ENCODE measurements at places on chromosomes 7 and 10. TPM values are rescaled to one million over a fixed set of nuclear protein-coding genes. Genes with fewer than 3 reads are reported as not detected.

The NACAD gene
- 0.16 TPM for total RNA-seq

The CALML3 gene
- not detected for total RNA-seq

The ADRA2A gene
- 0.07 TPM for total RNA-seq

The VOPP1 gene
- 90.9 TPM for total RNA-seq

The ZPBP gene
- total RNA-seq = not detected

The PTF1A gene
- not detected for total RNA-seq

The SSC4D gene
- total RNA-seq = 1.3 TPM

The ZC3HAV1 gene
- total RNA-seq = 28.6 TPM

The CLIP2 gene
- 23.4 TPM for total RNA-seq

The OR6V1 gene
- total RNA-seq = not detected

The OPTN gene
- 51.5 TPM for total RNA-seq

The C10orf95 gene
- total RNA-seq = 0.34 TPM

The TAS2R3 gene
- total RNA-seq = not detected

The TMEM184A gene
- 8.7 TPM for total RNA-seq

The PNLIPRP3 gene
- not detected for total RNA-seq

The SMNDC1 gene
- total RNA-seq = 57.2 TPM

The RSPH10B gene
- not detected for total RNA-seq

The AZGP1 gene
- not detected for total RNA-seq

The DPCD gene
- 34.4 TPM for total RNA-seq

The AKR1E2 gene
- 8.1 TPM for total RNA-seq

The SOSTDC1 gene
- total RNA-seq = not detected

The C10orf105 gene
- not detected for total RNA-seq

The TRIM50 gene
- total RNA-seq = not detected

The PLAC9 gene
- total RNA-seq = 0.16 TPM

The PEX1 gene
- total RNA-seq = 5.2 TPM

The COMMD3 gene
- total RNA-seq = 51.1 TPM

The EIF4EBP2 gene
- total RNA-seq = 13.4 TPM

The SPDYE2B gene
- not detected for total RNA-seq

The TMEM139 gene
- total RNA-seq = 1.1 TPM

The FRAT1 gene
- total RNA-seq = 2.0 TPM

The SPDYE5 gene
- total RNA-seq = not detected

The TMEM196 gene
- not detected for total RNA-seq

The LIPK gene
- total RNA-seq = not detected

The CDH23 gene
- total RNA-seq = 2.0 TPM

The TBXAS1 gene
- total RNA-seq = 11.0 TPM

The AKAP9 gene
- total RNA-seq = 14.8 TPM

The STEAP1B gene
- 0.03 TPM for total RNA-seq
